ENCODE measurements at places on chromosomes 13 and 19.
A peak's percentile ranks its signal among the peaks of the same experiment; 100 is the strongest.

DNA sequence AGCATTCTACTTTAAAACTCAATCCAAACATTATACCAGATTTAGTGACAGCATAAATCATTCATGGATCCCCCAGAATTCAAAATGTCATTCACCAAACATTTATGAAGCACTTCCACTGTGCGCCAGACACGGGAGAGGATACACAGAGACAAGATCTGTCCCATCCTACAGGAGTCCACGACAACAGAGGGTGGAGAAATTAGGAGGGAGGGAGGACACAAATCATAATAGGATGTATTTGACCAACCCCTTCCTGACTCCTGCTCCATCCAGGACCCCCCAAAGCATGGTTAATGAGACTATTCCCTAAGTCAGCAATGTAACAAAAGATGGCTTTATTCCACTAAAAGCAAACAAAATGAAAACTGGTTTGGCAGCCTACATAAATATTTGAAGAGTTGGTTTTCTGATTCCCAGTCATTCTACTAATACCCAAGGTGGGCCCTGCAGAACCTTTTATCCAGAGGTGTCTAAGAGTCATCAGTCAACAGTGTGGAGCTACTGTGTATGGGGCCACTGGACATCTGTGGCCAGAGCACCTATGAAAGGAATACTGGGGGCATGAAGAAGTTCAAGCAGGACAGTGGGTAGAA lies 62.8 kb upstream of the DOCK9 start:
- no peak for DNase-seq

GRCh38 chr19:38183251-38183897 lies 40.6 kb downstream of the DPF1 start:
- DNase-seq: peak; percentile 76

DNA sequence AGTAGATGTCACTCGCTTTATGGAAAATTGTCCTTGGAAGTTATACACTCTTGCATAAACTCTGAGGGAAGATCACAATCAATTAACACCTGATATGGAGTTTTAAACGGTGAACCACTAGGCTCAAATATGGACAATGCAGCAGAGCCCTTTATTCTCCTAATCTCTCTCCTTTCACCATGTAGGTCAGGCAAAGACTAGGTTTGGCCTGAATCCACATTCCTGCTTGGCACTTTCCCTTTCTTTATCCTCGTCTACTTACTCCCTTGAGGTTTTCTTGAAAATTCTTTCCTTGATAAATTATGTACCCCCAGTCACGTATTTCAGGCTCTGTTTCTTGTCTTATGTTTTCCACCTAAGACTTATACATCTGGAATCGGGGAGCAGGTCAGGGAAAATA lies 751.7 kb downstream of the DACH1 start:
- no peak for DNase-seq

DNA sequence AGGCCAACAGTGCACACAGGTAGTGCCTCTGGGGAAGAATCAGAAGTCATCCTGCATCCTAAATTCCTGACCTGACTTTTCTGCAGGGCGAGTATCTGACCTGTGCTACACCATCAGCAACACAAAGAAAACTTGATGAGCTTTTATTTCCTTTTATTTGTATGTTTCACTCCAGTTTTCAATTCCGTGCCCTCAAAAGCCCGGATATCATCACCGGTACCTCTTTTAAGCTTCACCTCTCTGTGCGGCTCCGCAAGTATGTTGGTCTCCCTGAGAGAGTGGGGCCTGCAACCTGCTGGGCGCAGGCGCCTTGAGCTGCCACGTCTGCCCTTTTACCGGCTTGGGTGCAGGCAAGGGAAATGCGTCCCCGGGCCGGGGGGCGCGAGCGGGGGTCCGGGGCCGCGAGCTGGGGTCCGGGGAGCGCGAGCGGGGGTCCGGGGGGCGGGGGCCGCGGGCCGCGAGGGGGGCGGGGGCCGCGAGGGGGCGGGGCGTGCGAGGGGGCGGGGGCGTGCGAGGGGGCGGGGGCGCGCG lies 4.3 kb upstream of the DUXA start:
- peak; percentile 82 for DNase-seq

GRCh38 chr13:105312906-105313305 lies 1222.6 kb downstream of the EFNB2 start:
- DNase-seq: no peak

GRCh38 chr13:108780706-108781105 lies 151.3 kb downstream of the MYO16 start:
- DNase-seq: no peak

DNA sequence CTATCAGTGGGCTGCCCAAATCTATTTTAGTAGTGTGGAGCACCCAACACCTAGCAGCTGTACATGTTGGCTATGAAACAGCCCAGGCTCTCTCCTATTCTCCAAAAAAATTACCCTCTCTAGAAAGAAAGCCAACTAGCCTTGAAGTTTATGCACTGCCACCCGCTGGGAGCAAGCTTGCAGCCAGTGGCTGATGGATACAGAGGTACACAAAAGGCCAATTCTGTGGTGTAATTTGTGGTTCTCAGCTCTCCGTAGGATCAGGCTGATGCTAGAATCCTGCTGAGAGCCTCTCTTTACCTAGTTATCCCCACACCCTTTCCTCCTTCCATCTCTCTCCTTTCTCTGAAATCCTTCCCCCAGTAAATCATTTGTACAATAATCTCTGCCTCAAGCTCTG lies 1120.7 kb downstream of the DIAPH3 start:
- no peak for DNase-seq

GRCh38 chr19:750640-751423 lies at the start of gene MISP:
MISP (plus strand) TSS chr19:751112; CDS start chr19:756947, 5,835 bp downstream.
- no peak for DNase-seq

GRCh38 chr13:100872761-100873160 lies 198.2 kb upstream of the TMTC4 start:
- DNase-seq: no peak

DNA sequence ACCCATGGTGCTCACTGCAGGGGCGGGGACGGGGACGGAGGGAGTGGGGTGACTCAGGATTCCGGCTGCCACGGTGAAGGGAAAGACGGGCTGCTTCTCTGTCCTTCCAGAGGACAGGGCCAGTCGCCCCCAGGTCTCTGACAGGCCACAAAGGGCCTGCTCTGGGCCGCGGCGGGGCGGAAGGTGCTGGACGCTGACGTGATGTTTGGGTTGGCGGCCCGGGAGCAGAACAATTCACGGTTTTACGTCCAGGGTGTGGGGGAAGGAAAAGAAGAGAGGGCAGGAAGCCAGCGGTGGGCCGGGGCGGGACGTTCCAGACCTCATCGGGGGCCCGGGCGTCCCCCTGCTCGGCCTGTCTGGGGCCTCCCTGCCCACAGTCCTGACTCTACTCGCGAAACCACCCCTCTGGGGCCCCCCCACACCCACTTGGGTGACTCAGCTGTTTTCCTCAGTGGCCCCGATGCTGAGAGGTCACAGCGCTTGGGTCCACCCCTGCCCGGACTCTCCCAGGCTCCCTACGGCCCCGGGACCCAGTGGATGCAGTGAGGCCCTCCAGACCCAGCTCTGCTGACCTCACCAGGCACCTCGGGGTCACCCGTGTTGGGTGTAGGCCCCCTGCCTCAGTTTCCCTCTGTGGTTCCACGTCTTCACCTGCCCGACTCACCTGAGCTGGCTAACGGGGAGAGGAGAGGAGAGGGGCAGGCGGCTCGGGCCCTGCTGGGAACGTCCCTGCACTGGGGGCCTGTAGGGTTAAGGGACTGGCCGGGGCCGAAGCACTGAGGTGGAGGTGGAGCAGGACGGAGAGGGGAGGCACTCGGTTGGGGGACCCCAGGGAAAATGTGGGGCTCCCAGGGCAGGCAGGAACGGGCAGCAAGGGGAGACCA lies 29.2 kb downstream of the PIP5K1C start:
- DNase-seq: peak; percentile 70

DNA sequence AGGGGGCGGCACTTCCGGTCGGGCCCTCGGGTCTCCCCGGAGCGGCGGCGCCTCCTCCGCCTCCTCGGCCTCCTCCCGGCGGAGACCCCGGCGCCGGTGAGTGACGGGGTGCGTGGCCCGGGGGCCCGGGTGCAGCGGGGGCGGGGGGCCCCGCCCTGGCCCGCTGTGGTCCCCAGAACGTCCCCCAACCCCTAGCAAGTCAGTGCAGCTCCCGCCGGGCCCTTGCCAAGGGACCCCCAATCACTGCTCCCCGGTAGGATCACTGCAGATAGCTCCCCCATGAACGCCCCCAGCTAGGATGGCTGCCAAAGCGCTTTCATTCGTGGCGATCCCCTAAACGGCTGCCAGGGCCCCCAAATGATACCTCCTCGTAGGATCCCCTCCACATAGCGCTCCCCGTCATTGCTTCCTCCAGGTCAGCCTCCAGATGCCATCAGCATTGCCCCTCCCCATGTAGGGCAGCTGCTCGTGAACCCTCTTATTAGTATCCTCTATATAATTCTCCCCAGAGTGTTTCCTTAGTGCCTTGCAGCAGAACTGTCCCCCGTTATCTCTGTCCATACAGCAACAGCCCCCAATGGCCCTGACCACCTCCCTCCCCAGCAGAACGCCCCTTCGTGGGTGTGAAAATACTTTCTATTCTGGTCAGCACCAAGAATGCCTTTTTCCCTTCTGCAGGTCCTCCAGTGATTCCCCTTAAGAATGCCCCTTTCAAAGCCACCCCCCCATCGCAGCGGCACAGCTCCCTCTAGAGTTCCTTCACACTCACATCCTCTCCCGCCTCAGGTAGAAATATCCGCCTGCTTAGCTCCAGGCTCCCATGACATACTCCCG lies at the start of gene ZNF865:
Gene ZNF865 (plus strand): TSS at position 11 of the 834 bp plus-strand sequence. CDS start 7,972 bp downstream, outside the sequence.
- peak; percentile 93 for DNase-seq
